ENCODE measurements at places on chromosomes 5 and 9. TPM values are rescaled to one million over a fixed set of nuclear protein-coding genes. Genes with fewer than 3 reads are reported as not detected.

The DNAI1 gene
- total RNA-seq = not detected

The LCN15 gene
- not detected for total RNA-seq

The ADAMTSL2 gene
- not detected for total RNA-seq

The FAM221B gene
- not detected for total RNA-seq

The ADRA1B gene
- not detected for total RNA-seq

The TMEM252 gene
- not detected for total RNA-seq

The PCDHA10 gene
- total RNA-seq = not detected

The CCNO gene
- not detected for total RNA-seq

The CDH12 gene
- not detected for total RNA-seq

The PCDHA9 gene
- not detected for total RNA-seq

The NUDT2 gene
- 15.0 TPM for total RNA-seq

All from T-helper 17 cell (primary cell).